ENCODE measurements at places on chromosomes 16 and 17.

DNA sequence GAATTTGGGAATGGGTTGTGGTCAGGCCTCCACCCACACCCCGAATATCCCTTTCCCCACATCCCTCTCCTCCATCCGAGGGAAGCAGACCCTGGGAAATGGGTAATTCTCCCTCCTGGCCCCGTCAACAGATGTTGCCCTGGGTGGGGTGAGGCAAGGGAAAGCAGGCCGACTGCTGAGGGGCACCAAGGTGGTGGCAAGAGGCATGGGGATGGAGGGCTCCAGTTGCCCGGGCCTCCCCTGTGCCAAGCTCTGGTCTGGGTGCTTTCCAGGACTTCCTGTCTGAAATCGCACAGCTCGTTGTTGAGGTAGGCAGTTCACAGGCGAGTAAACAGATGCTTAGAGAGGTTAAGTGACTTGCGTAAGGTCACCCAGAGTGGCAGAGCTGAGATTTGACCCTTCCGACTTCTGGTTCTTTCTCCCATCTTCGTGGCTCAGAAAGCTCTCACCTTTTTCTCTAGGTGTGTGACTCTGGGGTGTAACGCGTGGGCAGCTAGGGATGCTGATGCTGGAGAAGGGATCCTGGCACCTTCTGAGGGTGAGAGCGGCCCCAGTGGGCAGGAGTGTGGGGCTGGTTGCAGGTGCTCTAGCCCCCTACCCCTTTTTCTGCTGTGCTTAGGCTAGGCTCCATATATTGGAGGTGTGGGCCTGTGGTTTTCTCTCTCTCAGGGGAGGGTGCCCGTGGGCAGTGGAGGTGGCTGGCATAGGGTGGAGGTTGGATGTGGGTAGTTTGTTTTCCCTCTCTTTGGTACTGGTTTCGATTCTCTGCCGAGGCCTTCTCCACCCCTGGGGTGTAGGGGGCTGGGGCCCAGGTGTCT is 17.2 kb downstream of the RARA start:
- no peak for DNase-seq

DNA sequence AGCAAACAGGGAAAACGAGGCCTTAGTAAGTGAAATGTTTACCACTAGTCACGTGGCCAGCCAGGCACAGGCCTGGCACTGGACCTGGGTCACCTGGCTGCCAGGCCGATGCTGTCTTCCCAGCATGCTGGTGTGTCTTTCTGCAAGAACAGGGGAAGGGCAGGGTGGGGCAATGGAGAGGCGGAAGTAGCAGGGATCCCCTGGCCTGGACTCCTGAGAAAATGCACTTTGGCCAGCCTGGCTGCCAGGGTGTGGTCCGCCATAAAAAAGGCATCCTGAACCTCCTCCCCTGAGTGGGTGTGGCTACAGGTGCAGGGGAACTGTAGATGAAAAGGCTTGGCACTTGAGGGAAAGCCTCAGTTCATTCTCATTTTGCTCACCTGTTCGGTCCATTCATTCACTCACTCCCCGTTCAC is 1.0 kb upstream of the ANKRD40CL start:
- DNase-seq = no peak

GRCh38 chr16:86669937-86670749 is 91.8 kb downstream of the FOXL1 start:
- no peak for DNase-seq

DNA sequence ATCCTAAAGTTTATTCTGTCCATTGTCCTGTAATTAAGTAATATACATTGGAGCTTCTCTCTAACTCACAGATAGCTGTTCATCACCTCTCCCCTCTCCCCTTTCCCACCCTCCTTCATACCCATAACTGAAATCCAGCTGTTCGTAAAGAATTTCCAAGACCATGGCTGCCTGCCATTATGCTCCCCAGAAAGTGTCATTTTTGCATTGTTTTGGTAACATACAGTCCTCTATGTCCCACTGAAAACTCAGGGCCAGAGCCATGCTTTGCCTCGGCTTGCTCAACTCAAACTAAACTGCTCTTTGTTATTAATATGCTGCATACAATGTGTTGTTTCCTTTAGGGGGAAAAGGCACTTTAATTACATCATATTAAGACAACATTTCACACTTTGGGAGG is 132.0 kb downstream of the MRTFB start:
- no peak for DNase-seq

DNA sequence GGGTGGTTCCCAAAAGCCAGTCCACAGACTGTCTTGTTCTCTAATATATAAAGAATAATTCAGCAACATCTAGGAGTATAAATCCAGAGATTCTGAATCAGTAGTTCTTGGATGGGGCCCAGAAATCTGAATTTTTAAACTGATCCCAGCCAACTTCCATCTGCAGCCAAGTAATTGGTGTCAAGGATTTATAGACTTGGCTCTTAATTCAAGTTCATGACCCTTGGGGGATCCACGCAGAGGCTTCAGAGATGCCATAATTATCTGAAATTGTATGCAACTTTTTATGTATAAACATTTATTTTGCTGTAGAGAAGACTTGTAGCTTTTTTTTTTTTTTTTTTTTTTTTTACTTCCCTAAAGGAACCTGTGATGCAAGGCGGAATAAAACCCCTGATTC is 60.6 kb downstream of the HLF start:
- DNase-seq = no peak

DNA sequence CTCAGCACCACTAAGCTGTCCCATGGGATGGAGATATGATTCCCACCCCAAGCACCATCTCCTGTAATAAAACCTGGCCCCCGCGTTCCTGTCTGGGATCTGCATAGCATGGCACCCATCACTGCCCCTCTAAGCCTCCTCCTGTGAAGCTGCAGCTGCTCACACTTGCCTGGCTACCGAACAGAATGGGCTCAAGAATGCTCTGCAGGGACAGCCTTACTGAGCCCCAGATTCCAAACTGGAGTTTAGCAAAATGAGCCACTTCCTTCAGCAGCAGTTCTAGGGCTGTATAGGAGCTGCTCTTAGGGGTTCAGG is 256.1 kb downstream of the CPPED1 start:
- DNase-seq = no peak

GRCh38 chr17:59002848-59003247 is 103.8 kb downstream of the TRIM37 start:
- no peak for DNase-seq

- DNase-seq = no peak
These were observed 6.6 kb downstream of the ABI3 start for GRCh38 chr17:49216953-49217650.

GRCh38 chr16:75429621-75430403 is 3.5 kb downstream of the CFDP1 start:
- DNase-seq = no peak

DNA sequence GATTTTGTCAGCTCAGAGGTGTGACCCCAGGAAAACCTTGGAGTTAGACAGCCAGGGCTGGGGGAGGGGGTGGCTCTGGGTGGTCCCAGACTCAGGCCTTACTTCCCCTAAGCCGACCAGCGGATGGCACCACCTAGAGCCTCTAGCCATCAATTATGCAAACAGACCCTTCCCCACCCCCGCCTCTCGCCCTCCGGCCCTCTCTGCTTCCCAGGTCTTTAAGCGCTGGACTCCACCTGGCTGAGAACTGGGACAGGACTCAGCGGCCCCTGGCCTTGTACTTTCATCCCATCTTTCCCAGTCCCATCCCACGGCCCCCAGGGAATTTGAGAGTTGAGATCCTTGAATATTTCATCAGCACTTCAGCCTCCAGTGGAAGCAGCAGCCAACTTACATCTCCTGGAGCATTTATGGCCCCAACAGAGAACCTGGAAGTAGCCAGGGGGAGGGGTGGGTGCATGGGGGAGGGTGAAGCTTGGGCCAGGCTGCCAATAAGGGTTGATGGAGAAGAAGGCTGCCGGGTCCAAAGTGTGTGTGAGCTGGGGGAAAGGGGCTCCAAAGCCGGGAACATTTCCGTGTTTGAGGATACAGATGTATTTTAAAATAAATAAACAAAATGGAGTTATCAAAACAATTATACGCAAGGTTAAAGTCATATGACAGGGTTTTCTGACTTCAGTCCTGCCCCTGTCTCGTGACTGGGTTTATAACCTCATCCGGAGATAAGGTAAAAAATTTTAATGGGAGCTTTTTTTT is 7.5 kb upstream of the JUP start:
- DNase-seq = no peak

- peak; percentile 64 for DNase-seq
These were observed 13.4 kb downstream of the BCO1 start for GRCh38 chr16:81251871-81252270.

DNA sequence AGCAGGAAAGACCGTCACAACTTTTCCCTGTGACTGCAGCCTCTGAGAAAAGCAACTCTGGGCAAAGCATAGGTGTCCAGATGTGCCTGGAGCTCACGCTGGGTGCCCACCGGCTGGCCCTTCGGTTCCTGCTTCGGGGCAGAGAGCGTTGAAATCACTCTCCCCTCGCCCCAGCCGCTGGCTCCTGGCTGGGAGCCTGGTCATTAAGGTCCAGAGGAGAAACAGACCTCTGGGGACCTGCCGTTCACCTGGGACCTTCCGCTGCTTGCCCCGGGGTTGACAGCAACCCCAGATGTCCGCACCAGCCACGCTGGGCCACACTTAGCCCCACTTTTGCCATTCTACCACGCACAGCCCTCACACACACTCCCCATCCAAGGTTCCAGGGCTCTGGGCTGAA is 13.1 kb downstream of the MRM3 start:
- no peak for DNase-seq

All from fibroblast of the aortic adventitia (primary cell).